NCI-H1092 (cell line): ENCODE measurements at places on chromosomes 11 and 22.

- peak; percentile 93 for DNase-seq
These were observed 889 bp downstream of the PLAAT4 start for GRCh38 chr11:63537293-63538101.

DNA sequence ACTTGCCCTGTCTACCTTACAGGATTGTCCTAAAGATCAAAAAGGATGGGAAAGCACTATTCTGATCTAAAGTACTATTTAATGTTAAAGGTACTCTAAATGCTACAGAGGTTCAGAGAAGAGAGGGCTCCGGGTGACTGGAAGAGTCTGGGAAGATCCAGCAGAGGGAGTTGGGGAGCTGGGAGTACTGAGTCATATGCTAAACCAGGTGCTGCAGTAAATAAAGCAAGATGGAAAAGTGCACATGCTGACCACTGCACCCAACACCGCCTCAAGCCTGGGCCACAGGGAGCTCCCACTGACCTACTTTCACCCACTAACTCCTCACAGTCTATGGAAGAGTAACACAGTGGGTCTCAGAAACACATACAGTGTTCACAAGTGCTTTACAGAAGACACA, 49.3 kb downstream of the WT1 start:
- no peak for DNase-seq

DNA sequence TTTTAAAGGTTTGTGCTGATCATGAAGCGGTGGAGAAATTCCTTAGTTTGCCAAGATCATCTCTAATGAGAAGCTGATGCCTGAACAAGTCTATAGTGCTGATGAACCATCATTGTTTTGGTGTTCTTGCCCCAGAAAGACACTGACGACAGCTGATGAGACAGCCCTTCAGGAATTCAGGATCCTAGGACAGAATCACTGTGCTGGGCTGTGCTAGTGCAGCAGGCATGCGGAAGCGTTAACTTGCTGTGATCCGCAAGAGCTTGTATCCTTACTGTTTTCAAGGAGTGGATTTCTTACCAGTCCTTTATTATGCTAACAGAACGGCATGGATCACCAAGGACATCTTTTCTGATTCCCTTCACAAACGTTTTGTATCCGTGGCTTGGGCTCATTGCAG, 104.1 kb downstream of the TBC1D22A start:
- no peak for DNase-seq

GRCh38 chr11:73728000-73728399, 32.9 kb downstream of the RAB6A start:
- DNase-seq, result no peak

DNA sequence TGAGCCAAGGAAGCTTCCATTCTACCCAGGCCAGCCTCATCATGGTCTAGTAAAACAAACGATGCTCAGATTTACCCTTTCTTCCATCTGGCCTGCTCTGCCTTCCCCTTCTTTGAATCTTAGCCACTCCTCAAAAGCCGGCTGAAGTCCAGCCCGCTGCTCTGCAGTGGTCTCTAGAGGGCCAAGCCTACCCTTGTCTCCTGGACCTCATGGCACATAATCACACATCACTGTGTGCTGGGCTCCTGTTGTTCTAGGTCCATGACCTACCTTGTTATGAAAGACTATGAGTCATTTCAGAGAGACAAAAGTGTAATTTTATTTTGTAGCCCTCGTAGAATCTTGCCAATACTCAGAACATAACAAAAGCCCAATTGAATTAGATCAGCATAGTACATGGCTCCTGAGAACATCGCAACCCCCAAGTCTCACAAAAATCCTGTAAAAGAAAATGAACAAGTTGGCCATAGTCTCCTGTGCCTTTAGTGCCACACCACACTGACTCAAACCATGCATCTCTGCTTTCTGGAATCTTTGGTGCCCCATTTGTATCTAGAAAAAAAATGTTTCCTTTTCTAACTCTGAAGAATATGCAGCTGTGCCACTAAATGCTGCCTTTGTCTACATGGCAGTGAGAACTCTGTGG, 192.7 kb downstream of the OPCML start:
- no peak for DNase-seq

DNA sequence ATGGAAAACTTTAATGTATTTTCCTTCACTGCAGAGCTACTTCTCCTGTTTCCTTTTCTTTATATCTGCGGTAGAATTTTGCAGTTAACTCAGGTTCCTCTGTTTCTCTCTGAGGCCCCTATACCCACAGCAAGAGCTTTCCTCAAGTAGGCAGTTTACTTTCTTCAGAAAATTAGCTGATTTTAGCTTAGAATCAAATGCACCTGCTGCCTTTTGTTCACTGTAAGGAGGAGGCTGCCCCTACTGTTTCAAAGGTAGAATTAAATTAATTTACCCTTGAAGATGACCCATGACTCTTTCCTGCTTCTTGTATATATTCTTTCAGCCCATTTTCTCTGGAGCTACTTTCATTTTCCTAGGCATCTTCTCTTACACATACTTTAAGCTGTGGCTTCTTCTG, 68.7 kb upstream of the GDPD4 start:
- DNase-seq, result no peak

- no peak for DNase-seq
These were observed 10.0 kb downstream of the SNX32 start for GRCh38 chr11:65843811-65844210.
